ENCODE measurements at places on chromosomes 7 and 10. TPM values are rescaled to one million over a fixed set of nuclear protein-coding genes. Genes with fewer than 3 reads are reported as not detected.
A peak's percentile ranks its signal among the peaks of the same experiment; 100 is the strongest.

- H3K36me3 ChIP-seq = no peaks in the 10 kb centered on the region
- H3K27ac ChIP-seq = no peak overlapping the region
- H3K4me1 ChIP-seq = no peaks in the 10 kb centered on the region
- no peaks in the 10 kb centered on the region for H3K27me3 ChIP-seq
Measured at GRCh38 chr7:28581351-28581750, 169.0 kb downstream of the CREB5 start.

- H3K27ac ChIP-seq = no peak overlapping the region
- no peak for DNase-seq
- no peaks in the 10 kb centered on the region for H3K27me3 ChIP-seq
- H3K36me3 ChIP-seq = no peaks in the 10 kb centered on the region
Measured at GRCh38 chr10:124550293-124551034, 88.8 kb downstream of the LHPP start.

DNA sequence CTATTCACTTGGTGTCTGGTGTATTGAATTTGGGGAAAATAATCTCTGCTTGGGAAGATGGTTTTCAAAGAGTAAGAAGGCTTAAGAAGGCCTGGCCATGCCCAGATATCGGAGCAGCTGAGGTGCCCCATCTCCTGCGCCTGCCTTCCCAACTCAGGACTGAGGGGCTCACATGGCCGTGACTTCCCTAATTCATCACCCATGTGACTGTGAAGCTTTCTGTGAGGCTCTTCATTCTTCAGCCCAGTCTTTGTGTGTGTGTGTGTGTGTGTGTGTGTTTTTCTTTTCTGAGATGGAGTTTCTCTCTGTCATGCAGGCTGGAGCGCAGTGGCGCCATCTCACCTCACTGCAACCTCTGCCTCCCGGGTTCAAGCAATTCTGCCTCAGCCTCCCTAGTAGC, 53.2 kb downstream of the PROSER2 start:
- no peaks in the 10 kb centered on the region for H3K36me3 ChIP-seq
- DNase-seq = no peak
- no peak overlapping the region for H3K27ac ChIP-seq
- no peak overlapping the region for H3K4me3 ChIP-seq
- peaks cover 4% of the 10 kb centered on the region for H3K4me1 ChIP-seq
- no peaks in the 10 kb centered on the region for H3K27me3 ChIP-seq

GRCh38 chr10:97684866-97685394, 2.1 kb downstream of the AVPI1 start:
- H3K4me1 ChIP-seq = peaks cover 18% of the 10 kb centered on the region
- H3K36me3 ChIP-seq = no peaks in the 10 kb centered on the region
- DNase-seq = no peak
- H3K4me3 ChIP-seq = no peak overlapping the region
- H3K27ac ChIP-seq = no peak overlapping the region

GRCh38 chr7:157457355-157458253, 120.8 kb downstream of the DNAJB6 start:
- no peak overlapping the region for H3K4me3 ChIP-seq
- DNase-seq = no peak
- H3K27me3 ChIP-seq = no peaks in the 10 kb centered on the region
- no peak overlapping the region for H3K27ac ChIP-seq

GRCh38 chr7:24750441-24751055, 6.7 kb downstream of the GSDME start:
- no peaks in the 10 kb centered on the region for H3K27me3 ChIP-seq
- peaks cover 10% of the 10 kb centered on the region for H3K36me3 ChIP-seq
- H3K27ac ChIP-seq = no peak overlapping the region
- DNase-seq = no peak
- H3K4me1 ChIP-seq = peaks cover 23% of the 10 kb centered on the region
- H3K4me3 ChIP-seq = no peak overlapping the region

DNA sequence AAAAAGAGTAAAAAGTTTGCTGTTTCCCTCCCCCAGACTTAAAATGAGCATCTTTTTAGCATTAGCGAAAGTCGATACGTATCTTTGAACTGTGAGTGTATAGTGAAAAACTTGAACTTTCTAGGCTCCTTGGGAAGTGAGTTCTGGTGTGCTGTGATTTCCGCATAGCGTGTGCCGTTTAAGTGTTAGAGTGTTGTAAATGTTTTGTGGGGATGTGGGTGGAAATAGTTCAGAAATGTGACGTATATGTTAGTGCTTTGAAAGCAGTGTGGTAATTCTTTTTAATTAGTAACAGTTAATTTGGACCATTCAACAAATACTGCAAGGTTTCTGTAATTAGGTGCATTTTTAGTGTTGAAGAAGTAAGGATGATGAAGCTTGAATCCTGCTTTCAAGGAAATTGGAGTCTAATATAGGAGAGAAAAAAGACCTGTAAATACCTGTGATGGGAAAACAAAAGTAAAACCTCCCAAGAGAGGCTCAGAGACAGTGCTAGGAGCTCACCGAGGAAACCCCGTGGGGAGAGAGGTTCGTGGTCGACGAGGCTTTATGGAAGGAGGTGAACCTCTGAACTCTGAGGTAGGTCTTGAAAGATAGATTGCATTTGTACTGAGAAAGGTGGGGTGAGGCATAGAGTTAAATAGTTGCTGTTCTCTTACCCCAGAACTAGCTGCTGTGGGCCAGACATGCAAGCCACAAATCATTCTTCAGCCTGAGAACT, 40.8 kb downstream of the RBM33 start:
- peak overlapping the region; percentile 50 for H3K27ac ChIP-seq
- H3K4me3 ChIP-seq = no peak overlapping the region
- H3K27me3 ChIP-seq = no peaks in the 10 kb centered on the region
- peaks cover 5% of the 10 kb centered on the region for H3K36me3 ChIP-seq

GRCh38 chr7:36490419-36490830, 100.8 kb downstream of the ANLN start:
- DNase-seq = no peak
- H3K36me3 ChIP-seq = no peaks in the 10 kb centered on the region
- no peak overlapping the region for H3K27ac ChIP-seq

Gene NUTM2B
- total RNA-seq = not detected

Gene MGMT
- 16.9 TPM for total RNA-seq

Gene NEBL
- total RNA-seq = 0.08 TPM

All from GM12878 (cell line).